Psoas muscle (tissue), 8 donors: ENCODE measurements at places on chromosomes 5 and 9.

DNA sequence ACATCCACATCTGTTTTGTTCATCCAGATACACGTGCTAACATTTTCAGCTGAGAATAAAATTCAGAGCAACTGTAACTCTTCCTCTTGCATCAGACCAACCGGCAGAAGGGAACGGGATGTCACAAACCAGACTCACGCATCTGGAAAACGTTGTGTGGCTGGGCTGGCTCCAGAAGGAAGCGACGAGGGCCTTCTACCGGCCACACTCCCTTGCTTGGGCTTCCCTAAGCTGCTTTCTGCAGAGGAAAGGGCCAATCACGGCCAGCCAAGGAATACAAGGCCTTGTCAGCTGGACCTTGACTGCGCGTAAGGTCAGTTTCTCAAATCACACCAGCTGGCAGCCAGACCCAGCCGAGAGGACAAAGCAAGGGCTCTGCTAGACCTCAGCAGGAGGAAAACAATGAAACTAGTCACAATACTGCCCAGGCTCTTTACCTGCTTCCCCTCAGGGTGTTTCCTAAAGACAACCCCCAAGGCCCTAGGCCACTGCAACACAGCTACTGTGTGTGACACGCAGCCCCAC is 106.1 kb downstream of the THBS4 start:
- H3K4me3 ChIP-seq: no peak overlapping the region
- H3K27ac ChIP-seq: peak overlapping the region; percentile 80
- no peaks in the 10 kb centered on the region for H3K27me3 ChIP-seq
- H3K36me3 ChIP-seq: no peaks in the 10 kb centered on the region

- no peak for DNase-seq
- H3K27me3 ChIP-seq: no peaks in the 10 kb centered on the region
- H3K36me3 ChIP-seq: no peaks in the 10 kb centered on the region
Observed at GRCh38 chr5:54384356-54384933, 71.1 kb upstream of the HSPB3 start.

DNA sequence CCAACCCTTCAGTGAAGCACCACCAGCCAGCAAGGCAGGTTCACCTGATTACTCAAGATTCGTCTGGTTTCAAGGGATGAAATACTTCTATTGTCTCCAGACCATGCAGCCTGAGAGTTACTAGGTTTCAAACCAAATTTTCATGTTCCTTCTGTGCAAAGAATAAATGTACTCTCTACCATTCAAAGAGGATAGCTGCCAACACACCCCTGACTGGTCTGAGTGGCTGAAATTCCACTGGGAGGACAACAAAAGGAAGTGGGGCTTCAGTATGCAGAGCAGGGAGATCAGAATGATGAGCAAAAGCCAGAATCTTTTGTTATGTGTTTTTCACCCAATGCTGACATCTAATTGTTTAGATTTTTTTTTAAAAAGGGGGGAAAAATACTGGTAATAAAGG is 356.3 kb downstream of the BNC2 start:
- H3K27ac ChIP-seq: no peak overlapping the region
- H3K4me1 ChIP-seq: peaks cover 3% of the 10 kb centered on the region
- H3K36me3 ChIP-seq: no peaks in the 10 kb centered on the region
- H3K4me3 ChIP-seq: no peak overlapping the region
- no peaks in the 10 kb centered on the region for H3K27me3 ChIP-seq

DNA sequence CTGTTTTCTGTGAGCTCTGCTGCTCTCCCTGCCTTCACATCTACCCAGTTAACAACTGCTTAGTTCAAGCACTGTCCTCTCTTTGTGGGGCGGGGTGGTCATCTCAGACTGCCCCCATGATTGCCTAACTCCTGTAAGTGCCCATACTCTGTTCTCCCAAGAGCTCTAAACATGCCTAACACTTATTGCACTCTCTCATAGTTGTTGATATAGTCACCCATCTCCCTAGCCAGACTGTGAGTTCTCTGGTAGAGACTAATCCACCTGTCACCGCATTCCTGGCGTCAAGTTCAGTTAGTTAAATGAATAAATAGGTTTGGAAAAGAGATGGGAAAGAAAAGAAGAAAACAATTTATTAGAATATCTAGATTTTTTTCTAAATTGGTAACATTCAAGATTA is 18.3 kb upstream of the MUSK start:
- H3K4me3 ChIP-seq: no peak overlapping the region
- DNase-seq: no peak
- H3K36me3 ChIP-seq: no peaks in the 10 kb centered on the region
- peaks cover under 1% of the 10 kb centered on the region for H3K4me1 ChIP-seq
- peak overlapping the region; percentile 31 for H3K27ac ChIP-seq

- no peak for DNase-seq
- H3K4me1 ChIP-seq: no peaks in the 10 kb centered on the region
- H3K4me3 ChIP-seq: no peak overlapping the region
- H3K36me3 ChIP-seq: peaks cover 82% of the 10 kb centered on the region
Observed at GRCh38 chr5:144162686-144163085, 7.8 kb downstream of the YIPF5 start.
